ENCODE measurements at places on chromosomes 12 and 14.
A peak's percentile ranks its signal among the peaks of the same experiment; 100 is the strongest.

GRCh38 chr12:70609203-70609602 is 28.0 kb downstream of the PTPRB start:
- no peak for DNase-seq

- no peak for DNase-seq
Observed at GRCh38 chr12:30970559-30971197, 44.1 kb downstream of the TSPAN11 start.

DNA sequence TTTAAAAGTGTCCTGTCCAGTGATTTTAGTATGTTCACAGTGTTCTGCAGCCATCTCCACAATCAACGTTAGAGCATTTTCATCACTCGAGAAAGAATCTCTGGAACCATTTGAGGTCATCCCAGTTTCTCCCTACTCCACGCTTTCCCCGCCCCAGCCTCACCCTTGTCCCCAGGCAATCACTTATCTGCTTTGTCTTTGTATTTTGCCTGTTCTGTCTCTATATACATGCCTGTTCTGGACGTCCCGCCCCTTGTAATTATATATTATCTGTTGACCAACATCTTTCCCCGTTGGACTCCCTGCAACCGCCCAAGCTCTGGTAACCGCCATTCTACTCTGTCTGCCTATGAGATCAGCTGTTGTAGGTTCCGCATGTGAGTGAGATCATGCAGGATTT is 21.5 kb upstream of the ASPG start:
- DNase-seq, result no peak

GRCh38 chr12:130713581-130713991 is 2.5 kb downstream of the RIMBP2 start:
- DNase-seq, result no peak

- DNase-seq, result no peak
Observed at GRCh38 chr14:74609721-74610120, 2.3 kb downstream of the LTBP2 start.

DNA sequence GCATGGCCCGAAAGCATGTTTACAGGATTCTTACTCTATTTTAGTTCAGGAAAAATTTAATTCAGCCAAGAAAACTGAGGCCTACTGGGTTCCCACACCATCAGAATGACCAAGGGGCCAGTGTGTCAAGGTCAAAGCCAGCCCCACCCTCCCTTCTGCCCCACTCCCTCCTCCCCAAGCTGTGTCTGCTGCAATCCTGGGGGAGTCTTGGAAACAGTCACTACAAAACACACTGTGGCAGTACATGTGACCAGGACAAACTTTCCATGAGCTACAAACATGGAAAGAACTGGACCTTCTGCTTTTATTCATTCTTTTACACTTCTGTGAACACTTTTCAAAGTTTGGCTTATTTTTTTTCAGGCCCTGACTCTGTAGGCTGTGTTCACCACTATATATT is 1228.8 kb upstream of the TMEM132C start:
- DNase-seq, result no peak

GRCh38 chr14:61636779-61637178 is 58.5 kb upstream of the HIF1A start:
- no peak for DNase-seq

- DNase-seq, result peak; percentile 81
Observed at GRCh38 chr14:99266181-99267178, 5.5 kb downstream of the BCL11B start.

DNA sequence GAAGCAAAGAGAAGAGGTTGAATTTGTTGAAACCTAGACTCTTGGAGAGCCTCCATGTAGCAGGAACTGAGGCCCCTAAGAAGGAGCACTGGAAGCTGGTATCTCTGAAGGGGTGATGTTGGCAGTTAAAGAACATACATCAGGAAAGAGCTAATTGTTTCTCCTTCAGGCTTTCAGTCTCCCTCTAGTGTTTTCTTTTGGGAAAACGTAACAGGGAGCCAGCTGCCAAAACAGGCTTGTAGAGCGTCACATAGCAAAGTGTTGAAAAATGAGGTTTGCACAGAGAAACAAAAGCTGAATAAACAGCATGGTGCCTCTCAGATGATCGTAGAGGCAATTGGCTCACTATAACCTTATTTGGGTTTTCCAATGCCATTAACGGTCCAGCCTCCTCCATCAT is 46.9 kb upstream of the CAND1 start:
- no peak for DNase-seq

DNA sequence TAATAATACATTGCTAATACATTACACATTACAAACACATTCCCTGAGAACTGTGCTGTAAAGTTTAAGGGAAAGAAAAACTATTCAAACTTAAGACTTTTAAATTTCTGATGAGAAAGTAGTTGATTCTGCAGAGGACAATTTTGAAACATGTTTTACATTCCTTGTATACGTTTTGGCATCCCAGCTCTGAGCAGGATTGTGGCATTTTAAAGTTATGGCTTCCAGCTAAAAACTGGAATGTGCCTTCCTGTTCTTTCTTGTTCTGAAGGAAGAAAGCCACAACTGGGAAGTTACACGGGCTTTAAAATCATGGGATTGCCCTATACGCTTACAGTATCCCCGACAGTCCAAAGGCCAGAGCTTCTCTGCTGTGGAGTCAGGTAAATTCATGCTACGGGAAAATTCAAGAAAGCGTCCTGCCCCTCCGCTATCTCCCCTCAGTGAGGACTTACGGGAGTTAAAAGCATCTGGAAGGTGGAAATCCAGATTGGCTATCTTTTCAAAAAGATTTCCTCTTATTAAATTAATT is 10.8 kb upstream of the KLHL42 start:
- DNase-seq, result no peak

DNA sequence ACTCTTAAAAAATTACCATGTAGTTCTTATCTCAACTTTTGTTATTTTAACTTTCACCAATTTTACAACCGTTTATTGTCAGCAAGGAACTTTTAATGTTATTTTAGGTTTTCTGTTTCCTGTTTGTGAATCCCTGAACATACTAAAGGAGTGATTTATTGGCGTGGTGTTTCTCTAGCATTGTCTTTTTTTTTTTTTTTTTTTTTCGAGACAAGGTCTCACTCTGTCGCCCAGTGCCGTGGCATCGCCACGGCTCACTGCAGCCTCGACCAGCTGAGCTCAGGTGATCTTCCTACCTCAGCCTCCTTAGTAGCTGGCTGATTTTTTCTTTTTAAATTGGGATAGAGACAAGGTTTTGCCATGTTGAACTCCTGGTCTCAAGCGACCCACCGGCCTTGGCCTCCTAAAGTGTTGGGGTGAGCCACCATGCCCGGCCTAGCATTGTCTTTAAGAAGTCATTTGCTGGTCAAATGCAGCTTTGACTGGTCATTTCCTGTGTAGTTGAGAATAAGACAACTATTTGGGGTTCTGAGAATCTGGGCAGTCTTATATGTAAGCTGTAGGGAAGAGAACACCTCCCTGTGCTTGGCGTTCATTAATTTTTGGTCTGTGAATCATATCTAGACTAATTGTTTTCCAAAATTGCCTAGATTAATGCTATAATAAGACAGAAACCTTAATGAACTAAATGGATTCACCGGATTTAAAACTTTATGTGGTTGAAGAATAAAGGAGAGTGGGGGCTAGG is 2.1 kb downstream of the WASHC4 start:
- DNase-seq, result no peak

GRCh38 chr14:53528185-53528671 is 375.1 kb upstream of the DDHD1 start:
- DNase-seq, result no peak

DNA sequence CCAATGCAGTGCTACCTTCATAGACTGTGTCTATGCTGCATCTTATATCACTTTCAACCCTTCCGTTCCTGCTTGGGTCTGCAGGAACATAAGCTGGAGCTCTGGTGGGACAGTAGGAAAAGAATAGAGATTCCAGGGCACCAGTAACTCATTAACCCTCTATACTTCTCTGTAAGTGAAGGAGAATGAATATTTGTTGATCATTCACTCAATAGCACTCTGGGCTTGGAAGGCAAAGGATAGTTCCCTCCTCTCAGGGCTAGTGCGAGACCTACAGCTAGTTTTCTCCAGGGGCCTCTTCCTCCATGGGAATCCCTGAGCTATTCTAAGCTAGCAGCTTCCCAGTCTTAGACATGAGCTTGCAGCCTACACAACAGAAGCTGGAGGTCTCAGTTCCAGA is 84.7 kb downstream of the BMP4 start:
- DNase-seq, result no peak

DNA sequence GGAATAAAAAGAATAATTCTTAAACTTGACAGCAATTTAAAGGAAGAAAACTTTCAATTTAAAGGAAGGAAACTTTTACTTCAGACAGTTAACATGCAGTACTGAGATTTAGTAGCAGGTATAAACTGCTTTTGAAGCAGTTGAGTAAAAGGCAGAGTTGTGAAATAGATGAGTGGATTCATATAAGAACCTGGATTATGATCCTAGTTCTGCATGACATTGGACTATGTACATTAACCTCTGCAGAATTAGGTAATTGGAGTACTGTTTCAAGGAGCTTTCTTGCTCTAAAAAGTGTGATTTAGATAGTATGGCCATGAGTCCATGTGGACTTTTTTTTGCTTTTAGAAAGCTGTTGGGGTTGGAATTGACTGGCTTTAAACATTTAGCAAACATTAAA is 29.7 kb downstream of the ATP2A2 start:
- DNase-seq, result no peak

DNA sequence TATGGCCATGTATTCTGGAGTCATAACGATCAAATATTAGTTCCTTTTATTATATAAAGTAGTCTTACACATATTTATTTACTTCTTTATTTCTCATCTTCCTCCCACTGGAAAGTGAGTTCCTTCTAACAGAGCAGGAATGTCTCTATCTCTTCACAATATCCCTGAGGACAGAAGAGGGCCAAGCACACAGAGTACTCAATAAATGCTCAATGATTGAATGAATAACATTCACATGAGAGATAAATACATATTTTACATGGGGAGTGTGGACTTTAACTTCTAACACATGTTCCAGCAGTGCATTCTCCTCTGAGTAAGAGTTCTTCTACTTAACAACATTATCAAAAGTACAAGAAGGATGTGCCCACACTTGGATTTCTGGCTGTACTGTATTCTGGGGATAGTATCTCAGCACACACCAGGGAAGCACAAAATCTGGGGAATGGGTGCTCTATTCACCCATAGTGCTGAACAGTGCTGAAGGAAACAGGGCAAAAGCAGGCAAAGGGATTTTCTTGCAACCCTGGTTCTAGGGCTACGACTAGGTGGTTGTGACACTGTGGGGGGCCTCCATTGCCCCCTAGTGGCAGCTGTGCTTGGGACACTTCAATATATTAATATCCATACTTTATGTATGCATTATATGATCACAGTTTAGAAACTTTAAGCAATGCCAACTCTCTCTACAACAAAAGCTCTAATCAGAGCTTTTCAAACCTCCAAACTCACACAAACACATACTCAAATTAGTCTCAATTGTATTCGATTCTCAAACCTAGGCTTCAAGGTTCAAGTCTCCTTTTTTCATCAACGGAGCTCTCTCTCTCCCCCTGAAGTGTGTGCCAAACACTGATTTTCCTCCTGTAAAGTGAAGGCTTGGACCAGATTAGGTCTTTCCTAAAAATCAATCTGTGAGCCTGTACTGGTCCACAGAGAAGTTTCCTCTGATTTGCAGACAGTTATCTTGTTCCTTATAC is 115.5 kb downstream of the SLC2A13 start:
- DNase-seq, result peak; percentile 26

DNA sequence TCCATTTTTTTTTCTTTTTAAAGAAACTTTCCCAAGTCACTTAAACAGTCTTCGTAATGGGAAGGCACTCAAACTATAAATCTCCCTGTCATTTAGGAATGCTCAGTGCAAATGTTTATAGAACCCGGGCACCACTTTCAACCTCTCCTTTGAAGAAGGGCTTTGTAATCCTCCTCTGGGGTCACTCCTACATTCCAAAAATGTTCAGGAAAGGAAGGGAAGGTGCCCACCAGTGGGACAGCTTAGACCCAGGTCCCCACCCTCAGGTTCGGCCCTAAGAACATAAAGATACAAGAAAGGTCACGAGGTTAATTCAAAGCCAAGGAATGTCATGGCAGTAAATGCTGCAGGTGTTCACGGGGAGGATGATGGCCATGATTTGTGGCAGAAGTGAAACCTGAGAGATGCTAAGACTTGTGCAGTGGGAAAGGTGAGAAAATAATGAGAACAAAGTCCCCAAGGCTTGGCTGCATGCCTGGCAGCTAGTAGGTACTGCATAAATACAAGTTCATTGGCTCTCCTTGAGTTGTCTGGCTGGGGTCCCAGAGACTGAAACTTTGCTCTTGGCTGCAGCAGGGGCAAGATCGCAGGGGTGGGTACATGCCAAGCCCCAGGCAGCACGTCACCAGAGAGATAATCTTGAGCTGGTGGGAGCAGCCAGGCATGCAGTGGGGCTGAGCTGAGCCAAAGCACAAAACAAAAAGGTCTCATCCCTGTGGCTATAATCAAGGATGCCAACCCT is 21.1 kb downstream of the KRT18 start:
- DNase-seq, result no peak

DNA sequence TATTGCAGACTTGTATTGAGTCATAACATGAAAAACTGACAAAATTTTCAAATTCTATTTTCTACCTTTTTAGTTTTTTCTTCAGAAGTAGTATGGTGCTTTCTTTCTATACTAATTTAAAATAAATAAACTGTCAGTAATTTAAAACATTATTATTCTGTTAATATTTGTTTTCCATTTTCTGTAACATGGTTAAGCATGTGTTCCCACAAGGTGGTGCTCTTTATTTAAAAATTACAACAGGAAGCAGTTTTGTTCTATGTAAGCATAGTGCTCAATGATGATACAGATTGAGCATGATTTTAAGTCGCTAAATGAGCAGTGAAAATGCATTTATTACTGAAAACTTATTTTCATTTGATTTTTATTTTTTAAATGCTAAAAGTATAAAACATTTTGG is 114.6 kb downstream of the PPFIA2 start:
- no peak for DNase-seq

DNA sequence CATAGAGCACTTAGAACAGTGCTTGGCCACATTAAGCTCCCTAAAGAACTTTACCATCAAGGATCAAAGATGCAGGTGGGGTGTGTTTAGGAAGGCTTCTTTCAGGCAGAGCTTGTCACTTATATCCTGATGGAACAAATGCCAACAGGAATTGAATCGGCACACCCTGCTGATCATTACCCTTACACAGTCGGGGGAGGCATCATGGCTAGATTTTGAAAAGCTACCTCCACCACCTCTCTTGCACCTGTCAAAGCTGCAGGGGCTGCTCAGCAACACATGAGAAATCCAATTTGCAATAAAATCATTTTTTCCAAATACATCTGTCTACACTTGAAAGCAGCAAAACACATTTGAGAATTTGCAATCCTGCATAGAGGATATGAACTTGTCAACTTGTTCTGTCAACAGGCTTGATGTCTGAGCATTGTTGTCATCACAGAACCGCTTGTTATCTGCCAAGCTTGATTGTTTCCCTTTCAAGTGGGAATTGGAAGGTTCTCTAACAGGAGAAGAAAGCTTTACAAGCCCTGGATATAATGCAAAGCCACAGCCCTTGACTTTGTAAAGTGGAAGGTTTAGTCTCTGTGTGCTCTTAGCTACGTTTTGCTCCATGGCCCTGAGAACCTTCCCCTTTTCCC is 24.6 kb upstream of the TRIM9 start:
- no peak for DNase-seq

- no peak for DNase-seq
Observed at GRCh38 chr14:45038256-45038655, 45.7 kb upstream of the PRPF39 start.

Data from stimulated activated CD4-positive, alpha-beta T cell treated with anti-CD3 and anti-CD28 coated beads, TNF-alpha, amount 100 ng/mL, for 48 hours (primary cell).